NCI-H187 (cell line): ENCODE measurements at places on chromosomes 16 and 17.

- no peak for DNase-seq
Observed at GRCh38 chr17:50182783-50183420, 17.1 kb downstream of the SGCA start.

GRCh38 chr17:61235827-61236197, 163.8 kb upstream of the TBX2 start:
- DNase-seq: no peak

DNA sequence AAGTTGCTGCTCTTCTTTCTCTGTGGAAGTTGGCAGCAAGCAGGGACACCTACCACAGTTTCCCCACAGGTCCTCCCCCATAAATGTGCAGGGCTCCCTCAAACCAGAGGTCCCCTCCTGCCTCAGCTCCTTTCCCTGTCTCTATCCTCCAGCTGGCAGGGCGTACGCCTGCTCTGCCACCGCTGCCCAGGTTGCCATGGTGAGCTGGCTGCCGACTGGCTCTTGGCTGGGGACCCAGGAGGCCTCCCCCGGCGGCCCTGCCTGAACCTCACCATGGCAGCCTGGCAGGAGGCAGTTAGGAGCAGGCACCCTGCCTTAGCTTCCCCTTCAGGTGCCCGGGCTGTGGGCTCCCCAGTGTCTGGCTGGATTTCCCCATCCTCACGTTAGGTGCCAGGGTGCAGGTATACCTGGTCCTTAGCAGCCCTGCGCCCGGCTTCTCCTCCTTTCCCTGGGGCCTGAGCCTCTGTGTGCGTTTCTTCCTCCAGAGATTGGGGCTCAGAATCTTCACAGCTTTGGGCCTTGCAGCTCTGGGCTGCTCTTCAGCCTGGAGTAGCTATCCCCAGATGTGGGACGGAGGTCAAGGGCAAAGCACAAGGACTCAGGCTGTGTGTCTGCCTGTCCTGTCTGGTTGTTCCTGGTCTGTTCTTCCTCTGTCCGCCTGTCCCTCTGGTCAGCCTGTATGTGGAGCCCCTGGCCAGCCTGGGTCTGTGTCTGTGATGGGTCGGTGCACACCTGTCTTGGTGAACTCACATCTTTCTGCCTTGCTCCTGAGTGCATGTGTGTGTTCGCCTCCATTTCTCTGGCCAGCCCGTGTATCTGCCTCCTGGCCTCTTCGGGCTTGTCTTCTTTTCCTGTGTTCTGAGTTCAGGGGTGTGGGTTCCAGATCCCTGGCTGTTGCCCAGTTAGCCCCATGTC, 15.7 kb downstream of the GJD3 start:
- DNase-seq: no peak

GRCh38 chr16:2388875-2389433, 40.3 kb upstream of the CCNF start:
- DNase-seq: no peak

- no peak for DNase-seq
Observed at GRCh38 chr17:83083368-83084201, 4.2 kb downstream of the METRNL start.

GRCh38 chr16:60041671-60042070, 1307.6 kb upstream of the GOT2 start:
- no peak for DNase-seq

DNA sequence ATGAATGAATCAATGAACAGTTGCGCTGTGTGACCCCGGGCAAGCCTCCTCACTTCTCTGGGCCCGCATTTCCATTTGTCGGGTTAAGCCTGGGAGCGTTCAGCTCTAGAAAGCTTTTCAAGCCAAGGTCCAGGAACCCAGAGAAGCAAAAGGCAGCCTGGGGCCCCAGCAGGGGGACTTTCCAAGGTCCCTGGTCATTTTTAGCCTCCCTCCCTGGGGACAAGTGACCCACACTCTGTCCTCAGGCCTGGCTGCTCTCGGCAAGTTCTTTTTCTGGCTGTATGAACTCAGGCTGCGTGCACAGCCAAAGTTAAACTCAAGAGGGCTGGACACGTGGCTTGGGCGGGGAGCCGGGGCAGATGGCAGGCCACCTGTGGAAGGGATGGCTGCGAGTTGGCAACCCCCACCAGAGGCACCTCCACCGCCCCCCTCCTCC, 41.4 kb upstream of the CIBAR2 start:
- DNase-seq: no peak

- DNase-seq: no peak
Observed at GRCh38 chr16:1010815-1011214, 29.2 kb downstream of the SOX8 start.

DNA sequence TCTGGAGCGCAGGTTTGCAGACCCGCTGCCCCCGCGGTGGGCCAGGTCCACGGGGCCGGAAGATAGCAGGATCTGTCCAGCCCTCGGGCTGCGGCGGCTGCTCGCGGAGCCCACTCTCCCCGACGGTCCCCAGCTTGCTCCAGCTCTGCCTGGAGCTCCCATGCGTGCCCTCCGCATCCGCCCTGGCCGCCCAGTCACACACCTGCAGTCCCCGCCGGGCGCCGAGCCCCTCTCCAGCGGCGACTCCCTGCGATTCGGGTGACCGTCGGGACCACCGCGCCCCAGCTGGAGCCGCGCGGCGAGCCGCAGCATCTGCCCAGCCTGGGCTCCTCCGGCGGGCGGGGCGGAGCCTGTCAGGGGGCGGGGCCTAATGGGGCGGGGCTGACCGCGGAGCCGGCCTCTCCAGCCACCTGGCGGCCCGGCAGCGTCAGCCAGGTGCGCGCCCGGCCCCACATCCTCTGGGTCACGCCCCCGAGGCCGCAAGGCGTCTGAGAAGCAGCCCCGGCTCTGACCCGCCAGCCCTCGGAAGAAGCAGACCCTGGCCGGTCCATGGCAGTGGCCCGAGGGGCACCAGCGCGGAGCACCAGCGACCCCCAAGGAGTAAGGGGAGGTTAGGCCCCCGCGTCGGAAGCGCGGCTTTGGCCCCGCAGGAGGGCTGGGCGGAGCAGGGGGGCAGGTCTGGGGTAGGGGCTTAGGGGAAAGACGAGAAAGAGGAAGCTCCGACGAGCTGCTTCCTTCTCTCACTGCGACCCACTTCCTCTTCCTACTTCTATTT, at the start of gene PIK3R5:
Gene PIK3R5 (minus strand): TSS at position 314 of the 775 bp plus-strand sequence. CDS start 54,213 bp downstream, outside the sequence.
- DNase-seq: no peak

GRCh38 chr17:63646488-63646806, 24.2 kb downstream of the MAP3K3 start:
- no peak for DNase-seq

- no peak for DNase-seq
Observed at GRCh38 chr16:84810518-84811273, 9.1 kb upstream of the CRISPLD2 start.

GRCh38 chr16:3804426-3805016, 76.0 kb downstream of the CREBBP start:
- no peak for DNase-seq

DNA sequence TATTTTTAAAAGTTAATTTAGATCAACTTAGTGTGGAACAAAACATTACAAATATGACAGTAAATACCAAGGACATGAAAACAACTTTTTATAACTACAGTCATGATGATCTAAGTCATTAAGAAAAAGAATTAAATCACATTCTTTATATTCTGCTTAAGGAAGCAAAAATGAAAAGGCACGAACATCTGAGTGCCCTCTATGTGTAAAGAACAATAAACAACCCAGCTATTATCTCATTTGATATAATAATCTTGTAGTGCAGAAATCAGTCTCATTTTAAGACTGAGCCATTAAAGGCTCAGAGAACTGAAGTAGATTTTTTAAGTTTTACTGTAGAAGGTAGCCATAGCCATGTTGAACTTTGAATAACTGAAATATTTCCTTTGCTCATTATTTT, 13.4 kb downstream of the MYO1D start:
- DNase-seq: no peak

- no peak for DNase-seq
Observed at GRCh38 chr16:68096491-68096890, 11.3 kb downstream of the NFATC3 start.

- DNase-seq: no peak
Observed at GRCh38 chr16:27429981-27430441, 28.0 kb downstream of the IL21R start.

DNA sequence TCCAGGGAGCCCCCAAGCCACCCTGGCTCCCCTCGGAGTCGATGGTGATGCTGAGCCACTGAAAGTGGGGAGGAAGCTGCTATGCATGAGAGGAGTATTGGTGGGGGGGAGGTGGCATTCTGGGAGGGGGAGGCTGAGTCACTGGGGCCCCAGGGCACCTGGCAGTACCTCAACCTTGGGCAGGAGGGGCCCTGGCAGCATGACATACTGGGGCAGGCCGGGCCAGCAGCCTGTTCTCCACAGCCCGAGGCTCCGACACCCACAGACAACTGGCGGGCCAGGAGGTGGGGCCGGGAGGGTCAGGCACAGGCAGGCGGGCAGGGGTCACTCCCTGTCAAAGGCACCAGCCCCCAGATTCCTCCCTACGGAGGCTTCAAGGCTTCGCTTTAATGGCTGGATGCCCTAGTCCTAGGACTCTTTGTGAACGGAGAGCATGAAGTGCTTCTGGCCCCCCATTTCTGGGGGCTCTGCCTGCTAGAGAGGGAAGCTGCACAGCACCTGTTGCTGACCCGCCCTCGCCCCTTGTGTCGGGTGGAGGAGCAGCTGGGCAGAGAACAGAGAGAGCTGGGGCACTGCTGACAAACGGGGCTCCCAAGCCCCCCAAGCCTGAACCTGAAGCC, 928 bp downstream of the CASKIN2 start:
- DNase-seq: no peak

GRCh38 chr16:11138022-11138768, 117.8 kb downstream of the SOCS1 start:
- no peak for DNase-seq

DNA sequence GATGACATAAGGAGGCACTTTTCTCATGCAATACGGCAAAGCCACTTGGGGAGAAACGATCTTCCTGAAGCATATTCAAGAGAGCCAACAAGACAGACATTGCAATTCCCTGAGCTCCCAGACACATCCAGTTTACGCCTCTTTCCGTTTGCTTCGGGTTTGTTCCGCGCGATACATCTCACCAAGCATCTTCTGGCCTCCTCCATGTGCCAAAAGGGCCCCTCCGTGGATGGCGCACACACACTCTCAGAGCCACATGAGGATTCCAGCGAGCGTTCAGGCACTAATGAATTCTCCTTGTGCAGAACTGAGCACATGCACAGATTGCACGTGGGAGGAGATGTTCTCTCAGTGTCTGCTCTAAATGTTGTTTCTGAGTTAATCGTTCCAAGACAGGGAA, 146.7 kb upstream of the SHISA6 start:
- no peak for DNase-seq

DNA sequence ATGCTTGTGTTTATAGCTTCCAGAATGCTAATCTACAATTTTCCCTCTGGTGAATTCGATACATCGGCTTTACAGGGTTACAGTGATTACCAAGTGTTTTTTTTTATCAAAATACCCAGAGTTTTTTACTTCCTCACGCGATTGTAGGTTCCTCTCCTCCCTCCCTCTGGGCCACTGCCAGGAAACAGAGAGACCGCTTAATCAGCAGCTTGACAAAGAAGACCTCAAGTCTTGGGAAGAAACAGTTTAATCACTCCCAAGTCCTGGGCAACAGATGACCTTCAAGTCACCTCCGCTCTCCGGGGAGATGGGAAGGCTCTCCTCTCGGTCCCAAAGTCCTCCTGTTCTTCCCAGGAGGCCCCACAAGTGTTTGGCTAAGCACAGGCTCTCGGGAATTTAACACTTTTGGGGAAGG, 23.5 kb downstream of the SMTNL2 start:
- no peak for DNase-seq

DNA sequence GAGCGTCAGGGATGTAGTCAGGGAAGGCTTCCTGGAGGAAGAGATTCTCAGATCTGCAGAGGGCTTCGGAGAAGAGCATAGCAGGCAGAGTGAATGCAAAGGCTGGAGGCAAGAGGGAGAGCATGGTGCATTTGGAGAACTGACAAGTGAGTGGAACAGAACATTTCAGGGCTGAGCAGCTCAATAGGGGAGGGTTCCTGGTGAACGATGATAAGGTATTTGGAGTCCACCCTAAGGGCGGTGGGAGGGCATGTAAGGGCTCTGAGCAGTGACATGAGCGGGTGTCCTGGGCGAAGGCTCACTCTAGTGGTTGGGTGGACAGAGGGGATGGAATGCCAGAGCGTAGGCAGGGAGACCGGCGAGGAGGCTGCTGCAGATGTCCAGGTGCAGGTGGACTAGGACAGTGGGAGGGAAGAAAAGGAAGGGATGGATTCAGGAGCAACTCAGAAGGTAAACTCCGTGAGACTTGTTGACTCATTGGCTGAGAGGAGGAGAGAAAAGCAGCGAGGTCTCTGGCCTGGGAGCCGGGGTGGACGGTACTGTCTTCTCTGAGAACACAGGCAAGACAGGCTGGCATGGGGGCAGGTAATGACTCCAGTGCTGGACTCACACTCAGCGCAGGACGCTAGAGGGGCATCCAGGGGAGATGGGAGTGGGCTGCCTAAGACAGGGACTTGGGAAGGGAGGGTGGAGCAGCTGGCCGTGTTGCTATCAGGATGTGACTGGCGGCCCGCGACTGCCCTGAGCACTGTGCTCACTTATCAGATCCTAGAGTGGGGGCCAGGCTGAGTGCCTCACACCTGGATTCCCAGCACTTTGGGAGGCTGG, 1.4 kb upstream of the PITPNA start:
- DNase-seq: no peak

GRCh38 chr17:4483012-4483840, 15.5 kb upstream of the SPNS2 start:
- DNase-seq: no peak

GRCh38 chr17:65092262-65092661, 35.7 kb upstream of the GNA13 start:
- DNase-seq: no peak

DNA sequence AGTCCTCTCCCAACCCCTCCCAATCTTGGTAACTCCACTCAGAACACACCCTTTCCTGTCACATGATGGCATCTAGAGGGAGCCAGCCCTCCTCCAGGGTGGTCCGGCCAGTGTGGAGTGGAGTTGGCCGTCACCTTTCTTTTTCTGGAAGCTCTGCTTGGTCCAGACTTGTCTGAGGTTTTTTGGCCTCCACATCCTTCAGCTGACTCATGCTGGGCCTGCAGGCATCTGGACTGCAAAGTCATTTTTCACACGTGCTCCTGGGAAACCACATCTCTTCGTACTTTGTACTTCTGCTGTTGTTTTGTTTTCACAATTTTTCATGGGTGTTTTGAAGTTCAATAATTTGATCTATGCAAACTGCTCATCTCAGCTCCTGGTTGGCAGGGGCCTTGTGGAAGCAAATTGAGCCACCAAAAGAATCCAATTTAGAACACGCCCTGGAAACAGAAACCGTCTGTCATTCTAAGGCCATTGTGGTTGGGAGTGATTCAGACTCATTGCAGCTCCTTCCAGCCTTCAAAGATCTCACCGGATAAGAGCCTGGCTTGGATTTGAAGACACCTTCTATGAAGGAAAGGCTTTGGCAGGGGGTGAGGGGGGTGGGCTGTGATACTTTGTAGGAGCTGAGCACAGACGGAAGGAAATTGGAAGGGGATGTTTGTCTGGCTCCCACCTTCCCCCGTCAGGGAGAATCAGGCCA, 42.4 kb upstream of the NF1 start:
- DNase-seq: no peak

- no peak for DNase-seq
Observed at GRCh38 chr17:80561541-80562114, 17.0 kb downstream of the RPTOR start.

- DNase-seq: no peak
Observed at GRCh38 chr17:64130559-64131001, 636 bp upstream of the ERN1 start.
